Spinal cord (tissue), 10 donors: ENCODE measurements at places on chromosomes 2 and 18. TPM values are rescaled to one million over a fixed set of nuclear protein-coding genes. Genes with fewer than 3 reads are reported as not detected.

DNA sequence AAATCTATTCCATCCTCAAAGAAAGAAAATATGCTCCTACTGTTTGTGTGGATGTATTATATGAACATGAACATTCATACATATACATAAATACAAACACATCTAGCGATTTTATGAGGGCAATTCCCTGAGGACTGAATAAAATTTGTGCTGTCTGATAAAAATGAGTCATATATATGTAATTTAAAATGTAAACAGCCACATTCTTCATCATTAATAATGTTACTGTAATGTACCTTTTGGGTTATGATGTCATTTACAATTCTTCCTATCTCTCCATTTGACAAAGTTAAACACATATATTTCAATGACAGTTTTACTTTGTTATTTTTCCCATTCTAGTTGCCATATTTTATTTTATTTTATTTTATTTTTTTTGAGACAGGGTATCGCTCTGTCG, 91.3 kb upstream of the ZFP36L2 start:
- DNase-seq = no peak

Gene CIB4
- 0.27 TPM for polyA plus RNA-seq

GRCh38 chr2:232779465-232779864, 3.1 kb upstream of the KCNJ13 start:
- no peak for DNase-seq

DNA sequence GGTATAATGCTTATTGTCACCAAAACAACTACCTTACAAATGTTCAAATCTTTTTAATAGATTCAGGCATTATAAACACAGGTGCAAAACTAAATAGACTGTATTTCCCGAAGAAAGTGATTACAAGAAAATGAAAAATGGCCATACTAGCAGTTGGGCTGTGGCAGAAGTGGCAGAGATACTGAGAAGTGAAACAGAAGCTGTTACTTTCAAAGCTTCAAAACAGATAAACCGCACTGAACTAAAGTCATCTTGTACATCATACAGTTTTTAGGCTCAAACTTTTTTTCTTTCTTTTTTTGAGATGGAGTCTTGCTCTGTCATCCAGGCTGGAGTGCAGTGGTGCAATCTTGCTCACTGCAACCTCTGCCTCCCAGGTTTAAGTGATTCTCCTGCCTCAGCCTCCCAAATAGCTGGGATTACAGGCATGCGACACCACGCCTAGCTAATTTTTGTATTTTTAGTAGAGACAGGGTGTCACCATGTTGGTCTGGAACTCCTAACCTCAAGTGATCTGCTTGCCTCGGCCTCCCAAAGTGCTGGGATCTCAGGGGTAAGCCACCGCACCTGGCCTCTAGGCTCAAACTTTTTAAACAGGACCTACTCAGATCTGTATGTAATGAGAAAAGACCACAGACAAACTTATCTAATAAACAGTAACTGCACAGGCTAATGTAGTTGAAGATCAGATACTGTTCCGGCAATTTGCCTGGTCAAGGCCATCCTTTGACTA, 77.9 kb upstream of the SATB2 start:
- DNase-seq = no peak

- DNase-seq = no peak
Observed at GRCh38 chr2:103169861-103170260, 408.0 kb downstream of the TMEM182 start.

- no peak for DNase-seq
Observed at GRCh38 chr2:178632729-178633128, 152.5 kb downstream of the PLEKHA3 start.

DNA sequence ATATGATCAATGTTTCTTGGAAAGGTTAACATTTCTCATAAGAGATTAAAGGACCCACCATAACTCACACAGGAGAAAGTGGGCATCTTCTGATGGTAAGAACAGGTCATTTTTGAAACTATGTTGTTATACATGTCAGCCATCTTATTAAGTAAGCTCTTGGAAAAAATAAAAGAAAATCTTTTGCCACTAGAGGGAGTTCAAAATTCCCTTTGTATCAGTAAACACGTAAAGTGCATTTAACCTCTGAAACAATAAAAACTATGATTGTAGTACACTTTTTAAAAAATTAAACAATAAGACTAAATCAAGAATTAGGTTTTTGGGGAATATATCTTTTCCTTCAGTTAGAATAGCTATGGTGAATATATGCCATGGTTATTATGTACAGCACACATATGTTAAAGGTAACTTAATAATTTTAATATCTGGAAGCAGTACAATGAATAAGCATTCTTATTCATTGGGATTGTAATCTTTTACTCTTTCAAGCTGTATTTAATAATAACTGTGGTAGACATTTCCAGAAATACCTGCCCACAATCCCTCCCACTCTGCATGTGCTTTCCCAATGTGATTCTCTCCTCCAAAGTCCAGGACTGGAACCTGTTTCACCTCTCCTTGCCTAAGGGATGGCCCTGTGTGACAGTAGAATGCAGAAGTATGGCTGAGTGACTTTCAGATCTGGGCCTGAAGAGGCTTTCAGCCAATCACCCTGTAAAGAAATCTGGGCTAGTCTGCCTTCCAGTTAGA, 64.2 kb downstream of the RBMS1 start:
- DNase-seq = no peak

- DNase-seq = no peak
Observed at GRCh38 chr2:61604433-61604832, 66.3 kb upstream of the XPO1 start.

Gene CNRIP1
- 126 TPM for polyA plus RNA-seq
